ENCODE measurements at places on chromosomes 16 and 17. TPM values are rescaled to one million over a fixed set of nuclear protein-coding genes. Genes with fewer than 3 reads are reported as not detected.

DNA sequence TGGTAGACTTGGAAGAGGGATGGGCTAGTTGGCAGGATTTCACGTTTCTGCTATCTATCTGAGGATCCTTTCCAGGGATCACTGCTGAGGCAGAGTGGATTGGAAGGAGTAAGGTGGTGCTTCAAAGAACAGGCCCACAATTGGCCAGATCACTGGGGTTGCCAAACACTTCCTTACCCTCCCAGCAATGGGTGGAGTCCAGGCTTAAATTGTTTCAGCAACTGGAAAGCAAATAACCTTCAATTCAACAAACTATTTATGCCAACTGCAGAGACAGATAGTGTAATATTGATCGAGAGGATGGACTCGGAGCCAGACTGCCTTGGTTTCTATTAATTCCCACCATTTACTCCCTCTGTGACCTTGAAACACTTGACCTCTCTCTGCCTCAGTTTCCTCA is 2.1 kb downstream of the ARRB2 start:
- no peak for DNase-seq

GRCh38 chr16:79764415-79765110 is 164.0 kb upstream of the MAF start:
- DNase-seq = no peak

HOXB6 gene
- polyA plus RNA-seq = not detected

DNA sequence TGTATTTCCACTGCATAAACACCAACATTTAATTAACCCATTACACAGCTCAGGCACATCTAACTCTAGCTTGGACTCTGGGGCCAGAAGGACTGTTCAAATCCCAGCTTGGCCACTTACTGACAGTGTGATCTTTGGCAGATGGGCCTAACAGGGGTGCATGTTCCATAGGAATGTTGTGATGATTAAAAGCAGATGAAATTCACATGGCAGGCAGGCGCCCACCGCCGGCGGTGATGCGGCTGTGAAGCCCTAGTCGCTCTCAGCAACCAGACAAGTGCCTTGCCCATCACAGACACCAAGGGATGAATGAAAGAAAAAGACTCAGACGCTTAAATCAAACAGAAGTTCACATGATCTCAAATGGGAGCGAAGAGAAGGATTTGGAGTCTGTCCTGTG is 84.6 kb upstream of the WSB1 start:
- DNase-seq = peak; percentile 38

UBE2Z gene
- 168 TPM for polyA plus RNA-seq

CDH3 gene
- polyA plus RNA-seq = not detected

DNA sequence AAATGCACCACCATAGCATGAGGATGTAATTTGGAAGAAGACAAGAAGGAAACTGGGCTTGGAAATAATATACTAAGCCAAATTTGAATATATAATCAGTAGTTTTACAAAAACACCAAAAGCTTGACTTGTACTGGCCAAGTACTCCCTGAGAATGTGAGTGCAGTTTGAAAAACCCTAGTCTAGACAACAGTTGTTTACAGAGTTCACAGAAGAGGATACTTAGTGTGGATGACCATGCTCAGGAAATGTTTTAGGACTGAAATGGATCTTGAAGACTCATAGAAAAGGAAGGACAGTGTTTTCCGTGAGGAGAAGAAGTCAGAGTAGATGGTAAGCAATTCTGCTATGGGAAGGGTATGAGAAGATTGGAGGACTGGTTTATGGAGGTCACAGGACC is 1.9 kb upstream of the CDYL2 start:
- DNase-seq = no peak

DNA sequence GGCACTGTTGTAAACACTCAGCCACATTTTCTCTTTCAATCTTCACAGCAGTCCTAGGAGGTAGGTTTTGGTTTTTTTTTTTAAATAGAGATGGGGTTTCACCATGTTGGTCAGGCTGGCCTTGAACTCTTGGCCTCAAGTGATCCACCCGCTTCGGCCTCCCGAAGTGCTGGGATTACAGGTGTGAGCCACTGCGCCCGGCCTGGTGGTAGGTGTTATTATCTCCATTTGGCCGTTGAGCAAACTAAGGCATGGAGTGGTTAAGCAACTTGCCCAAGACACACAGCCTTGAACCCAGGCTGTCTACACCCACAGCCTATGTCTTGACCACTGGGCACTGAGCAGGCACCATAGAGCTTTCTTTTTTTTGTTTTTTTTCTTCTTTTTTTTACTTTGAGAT is 8.6 kb downstream of the SGCA start:
- no peak for DNase-seq

GRCh38 chr16:56789360-56789759 is 59.4 kb downstream of the NUP93 start:
- DNase-seq = peak; percentile 42

- no peak for DNase-seq
Measured at GRCh38 chr16:63943566-63943965, 1178.3 kb downstream of the CDH11 start.

- no peak for DNase-seq
Measured at GRCh38 chr16:77581706-77582105, 140.6 kb upstream of the NUDT7 start.

DNA sequence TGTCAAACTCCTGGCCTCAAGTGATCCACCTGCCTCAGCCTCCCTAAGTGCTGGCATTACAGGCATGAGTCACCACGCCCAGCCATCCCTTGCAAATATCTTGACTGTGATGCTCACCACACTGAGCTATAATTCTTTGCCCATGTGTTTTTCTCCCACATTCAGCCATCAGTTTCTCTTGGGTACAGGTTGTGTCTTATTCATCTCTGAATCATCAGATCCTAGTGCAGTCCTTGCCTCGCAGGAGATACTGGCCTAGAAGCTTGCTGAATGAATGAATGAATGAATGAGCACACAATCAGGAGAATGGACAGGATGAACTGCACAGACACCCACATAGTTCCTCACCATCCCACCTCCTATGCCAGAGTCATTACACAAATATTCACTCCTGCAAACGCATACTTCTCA is 24.4 kb upstream of the ETV4 start:
- no peak for DNase-seq

NXPH3 gene
- 0.31 TPM for polyA plus RNA-seq

- DNase-seq = no peak
Measured at GRCh38 chr16:21984062-21984461, 16.9 kb downstream of the PDZD9 start.

TBC1D3I gene
- polyA plus RNA-seq = 0.05 TPM

ALOX15 gene
- polyA plus RNA-seq = not detected

DNA sequence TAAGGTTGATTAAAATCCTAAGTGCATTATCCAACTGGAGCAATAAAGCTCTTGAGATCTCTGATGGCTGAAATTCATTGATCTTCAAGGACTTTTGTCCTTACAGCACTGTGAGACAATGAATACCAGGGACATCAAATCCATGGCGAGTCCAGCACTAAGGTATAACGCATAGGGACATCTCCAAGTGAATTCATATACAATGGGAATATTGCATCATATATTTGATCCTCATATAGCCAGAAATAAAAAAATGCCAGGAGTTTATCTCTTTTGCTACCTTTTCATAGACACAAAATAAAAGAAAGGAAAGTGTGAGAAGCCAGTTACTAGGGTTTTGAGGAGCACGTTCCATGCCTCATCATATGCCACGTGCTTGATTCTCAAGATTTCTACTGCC is 112.5 kb upstream of the CDH13 start:
- no peak for DNase-seq

GRCh38 chr17:58565389-58566311 is 51.2 kb upstream of the MTMR4 start:
- no peak for DNase-seq

MPP3 gene
- 14.1 TPM for polyA plus RNA-seq

GRCh38 chr16:82357237-82357636 is 187.2 kb upstream of the MPHOSPH6 start:
- no peak for DNase-seq

DNA sequence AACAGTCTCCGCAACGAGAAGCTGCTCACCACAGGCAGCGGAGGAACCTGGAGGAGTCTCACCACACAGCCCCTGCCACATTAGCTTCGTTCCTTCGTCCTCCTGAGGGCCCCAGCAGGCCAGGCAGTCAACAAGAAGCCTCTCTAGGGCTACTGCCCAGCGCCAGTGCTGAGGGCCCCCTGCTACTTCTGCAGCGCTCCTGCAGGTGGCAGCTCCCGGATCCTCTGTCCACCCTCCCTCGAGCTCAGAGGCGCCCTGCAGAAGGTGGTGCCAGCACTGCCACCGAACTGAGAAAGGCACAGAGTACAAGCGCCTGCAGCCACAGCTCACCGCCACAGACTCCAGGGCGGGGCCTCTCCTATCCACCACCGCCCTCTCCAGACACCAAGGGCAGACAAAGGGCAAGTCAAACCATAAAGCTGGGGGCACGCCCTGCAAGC is 27.3 kb downstream of the KDM8 start:
- DNase-seq = no peak

AURKB gene
- 43.9 TPM for polyA plus RNA-seq

TLCD2 gene
- 1.3 TPM for polyA plus RNA-seq

GRCh38 chr16:48790151-48790550 is 180.2 kb upstream of the N4BP1 start:
- DNase-seq = no peak

DNA sequence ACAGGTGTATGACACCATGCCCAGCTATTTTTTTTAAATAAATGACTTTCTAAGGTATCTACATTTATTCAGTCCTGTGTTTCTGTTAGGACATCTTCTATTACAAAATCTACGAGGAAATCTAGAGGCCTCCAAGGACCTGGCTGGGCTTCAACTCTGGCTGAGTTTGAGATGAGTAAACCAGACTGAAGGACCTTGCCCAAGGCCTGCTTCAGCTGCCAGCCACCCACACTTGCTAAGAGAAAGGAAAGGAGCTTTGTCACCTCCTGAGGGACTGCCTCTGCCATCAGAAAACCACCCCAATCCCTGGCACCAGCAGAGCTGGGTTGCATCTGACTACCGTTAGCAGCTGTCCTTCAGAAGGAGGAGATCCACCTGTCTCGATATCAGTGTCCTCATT is 1.3 kb upstream of the MYO1D start:
- no peak for DNase-seq

DNA sequence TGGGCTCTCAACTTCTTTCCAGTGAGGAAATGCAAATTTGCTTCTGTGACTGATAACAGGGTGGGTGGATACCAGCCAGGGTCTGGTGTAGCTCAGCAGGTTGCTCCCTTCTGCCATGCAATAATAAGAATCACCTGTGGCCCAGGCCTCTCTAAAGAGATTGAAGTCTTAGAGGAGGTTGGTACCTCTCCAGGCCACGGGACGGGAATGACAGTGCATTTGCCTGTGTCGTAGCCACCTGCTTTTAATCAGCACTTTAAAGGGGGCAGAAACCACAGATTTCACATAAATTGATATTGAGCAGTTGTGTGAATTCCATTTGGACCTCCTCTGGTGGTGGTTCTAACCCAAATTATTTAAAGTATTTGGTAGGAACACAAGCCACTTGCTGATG is 246.9 kb downstream of the PRKCA start:
- no peak for DNase-seq

GRCh38 chr16:86827521-86827920 is 249.2 kb downstream of the FOXL1 start:
- no peak for DNase-seq

DNA sequence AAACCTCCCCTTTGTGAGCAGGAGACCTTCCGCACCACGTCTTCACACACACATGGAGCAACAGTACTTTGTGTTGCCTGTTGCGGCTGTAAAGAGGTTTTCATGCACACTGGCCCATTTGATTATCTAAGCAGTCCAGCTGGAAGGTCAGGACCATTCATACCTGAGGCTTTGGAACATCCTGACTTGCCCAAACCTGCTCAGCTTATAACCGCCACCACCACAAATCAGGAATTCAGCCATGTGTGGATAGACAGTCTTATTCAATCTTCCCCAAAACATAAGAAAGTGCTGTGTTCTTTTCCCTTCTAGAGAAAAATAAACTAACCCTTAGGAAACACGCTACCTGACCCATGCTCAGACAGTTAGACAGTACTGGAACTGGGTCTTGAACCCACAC is 81.6 kb upstream of the XYLT1 start:
- no peak for DNase-seq

NSF gene
- polyA plus RNA-seq = 31.4 TPM

GFAP gene
- polyA plus RNA-seq = 0.48 TPM

GRCh38 chr17:50354198-50354597 is 8.3 kb downstream of the XYLT2 start:
- no peak for DNase-seq

- peak; percentile 68 for DNase-seq
Measured at GRCh38 chr17:697682-698081, 17.0 kb downstream of the VPS53 start.

SERPINF2 gene
- polyA plus RNA-seq = 0.26 TPM

- DNase-seq = peak; percentile 87
Measured at GRCh38 chr16:30658731-30659506, 688 bp downstream of the FBRS start.

GRCh38 chr17:43530288-43531081 is 15.7 kb downstream of the ETV4 start:
- DNase-seq = no peak

UBN1 gene
- polyA plus RNA-seq = 9.7 TPM

DNA sequence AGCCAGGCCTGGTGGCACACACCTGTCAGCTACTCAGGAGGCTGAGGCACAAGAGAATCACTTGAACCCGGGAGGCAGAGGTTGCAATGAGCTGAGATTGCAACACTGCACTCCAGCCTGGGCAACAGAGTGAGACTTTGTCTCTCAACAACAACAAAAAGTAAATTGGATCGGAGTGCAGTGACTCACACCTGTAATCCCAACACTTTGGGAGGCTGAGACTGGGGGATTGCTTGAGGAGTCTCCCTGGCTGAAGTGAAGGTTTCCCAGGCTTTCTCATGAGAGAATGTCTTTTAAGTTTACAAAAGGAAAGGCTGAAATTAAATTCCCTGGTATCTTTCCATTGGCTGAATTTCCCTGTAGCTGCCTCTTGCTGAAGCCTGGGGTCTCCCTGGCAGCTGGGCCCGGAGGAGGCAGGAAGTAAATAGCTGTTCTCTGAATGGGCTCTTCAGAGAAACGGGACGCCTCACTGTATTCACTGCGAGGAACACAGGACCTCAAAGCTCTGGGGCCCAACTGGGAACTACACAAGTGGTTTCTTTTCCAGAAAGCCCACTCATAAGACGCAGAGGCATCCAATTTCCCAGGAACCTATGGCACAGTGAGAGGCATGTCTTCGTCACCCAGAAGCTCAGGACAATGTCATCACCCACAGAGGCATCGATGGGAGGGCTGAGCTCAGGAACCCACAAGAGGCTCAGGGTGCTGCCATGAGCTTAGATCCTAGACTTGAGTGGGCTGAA is 77.4 kb upstream of the SMURF2 start:
- no peak for DNase-seq

DNA sequence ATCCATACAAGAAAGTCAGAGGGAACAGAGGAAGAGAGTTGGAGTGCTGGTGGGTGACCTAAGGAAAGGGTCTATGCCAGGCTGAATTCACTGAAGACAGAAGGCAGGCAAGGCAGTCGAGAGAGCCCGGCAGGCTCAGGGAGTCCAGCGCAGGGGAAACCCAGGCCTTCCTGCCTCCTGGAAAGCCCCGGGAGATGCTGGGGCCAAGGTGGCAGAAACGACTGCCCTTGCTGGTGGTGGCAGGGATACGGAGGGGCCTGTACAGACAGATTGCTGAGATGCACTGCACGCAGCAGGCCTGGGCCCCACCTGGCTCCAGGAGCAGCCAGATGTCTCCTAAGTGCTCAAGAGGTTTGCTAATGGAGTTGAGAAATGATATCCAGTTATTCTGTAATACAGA is 59.8 kb downstream of the GTF3C1 start:
- no peak for DNase-seq

PROCA1 gene
- 7.1 TPM for polyA plus RNA-seq

Data from SK-N-SH (cell line).